ENCODE measurements at places on chromosomes 7 and 10.

GRCh38 chr10:102167861-102168260, 15.7 kb downstream of the NOLC1 start:
- no peak for DNase-seq

DNA sequence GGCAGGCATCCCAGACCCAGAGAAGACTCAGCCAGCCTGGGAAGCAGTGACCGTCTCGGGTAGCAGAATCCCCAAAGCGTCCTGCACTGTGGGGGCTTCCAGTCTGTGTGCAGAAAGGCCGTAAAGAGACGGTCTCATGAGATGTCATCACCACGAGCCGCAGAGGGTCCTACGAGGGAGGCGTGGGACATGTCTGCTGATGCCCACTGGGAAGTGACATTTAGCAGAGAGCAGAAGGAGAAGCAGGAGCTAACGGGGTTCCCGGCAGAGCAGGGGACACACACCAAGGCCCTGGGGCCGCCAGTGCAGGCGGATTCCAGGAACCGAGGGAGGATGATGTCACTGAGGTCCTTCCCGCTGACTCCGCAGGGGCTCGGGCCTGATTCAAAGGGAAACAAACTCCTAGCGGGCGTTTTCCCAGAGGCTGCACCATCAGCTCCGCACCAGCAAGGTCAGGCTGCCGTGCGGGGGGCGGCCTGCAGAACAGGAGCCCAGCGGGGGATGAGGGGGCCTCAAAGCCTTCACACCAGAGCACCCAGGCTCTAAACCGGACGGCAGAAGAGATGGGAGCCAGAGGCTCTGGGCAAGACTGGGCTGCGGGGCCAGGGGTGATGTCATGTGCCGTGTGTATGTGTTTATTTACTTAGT, 85.4 kb upstream of the PDGFA start:
- DNase-seq, result no peak

DNA sequence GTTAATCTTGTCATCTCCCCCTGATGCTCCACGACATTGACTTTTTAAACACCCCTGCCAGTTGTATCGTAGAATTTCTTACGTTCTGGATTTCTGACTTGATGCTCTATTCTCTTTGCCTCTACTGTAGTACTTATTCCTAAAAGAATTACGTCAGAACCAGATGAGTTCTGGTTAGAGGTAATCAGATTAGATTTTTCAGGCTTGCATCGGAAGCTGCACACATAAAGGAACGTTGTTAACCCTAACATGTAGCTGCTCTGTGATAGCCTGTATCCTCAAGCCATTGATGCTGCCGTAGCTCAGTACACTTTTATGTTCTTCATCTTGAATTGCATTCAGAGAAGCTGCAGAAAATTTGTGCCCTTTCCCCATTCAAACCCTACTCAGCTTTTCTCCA, 26.3 kb upstream of the TMEM236 start:
- no peak for DNase-seq

GRCh38 chr7:26584326-26584725, 280.1 kb downstream of the SKAP2 start:
- DNase-seq, result no peak

GRCh38 chr10:90136731-90137316, 435.4 kb downstream of the KIF20B start:
- DNase-seq, result no peak

DNA sequence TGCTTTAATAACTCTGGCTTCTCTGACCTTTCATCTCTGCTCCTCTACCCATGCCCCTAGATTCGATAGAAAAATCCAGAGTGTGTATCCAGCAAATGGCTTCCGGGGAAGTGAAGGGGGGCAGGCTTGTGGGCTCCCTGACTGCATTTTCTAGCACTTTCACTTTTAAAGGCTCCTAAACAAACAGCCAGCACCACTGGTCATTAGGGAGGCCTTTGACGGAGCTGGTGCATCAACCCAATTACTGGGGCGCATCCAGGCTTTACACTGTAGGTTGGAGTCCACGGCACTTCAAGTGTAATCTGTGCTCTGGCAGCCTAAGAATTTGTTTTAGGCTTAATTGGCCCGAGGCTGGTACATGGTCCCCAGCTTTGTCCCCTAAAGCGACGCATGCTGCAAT, 291.9 kb downstream of the GFRA1 start:
- DNase-seq, result no peak

DNA sequence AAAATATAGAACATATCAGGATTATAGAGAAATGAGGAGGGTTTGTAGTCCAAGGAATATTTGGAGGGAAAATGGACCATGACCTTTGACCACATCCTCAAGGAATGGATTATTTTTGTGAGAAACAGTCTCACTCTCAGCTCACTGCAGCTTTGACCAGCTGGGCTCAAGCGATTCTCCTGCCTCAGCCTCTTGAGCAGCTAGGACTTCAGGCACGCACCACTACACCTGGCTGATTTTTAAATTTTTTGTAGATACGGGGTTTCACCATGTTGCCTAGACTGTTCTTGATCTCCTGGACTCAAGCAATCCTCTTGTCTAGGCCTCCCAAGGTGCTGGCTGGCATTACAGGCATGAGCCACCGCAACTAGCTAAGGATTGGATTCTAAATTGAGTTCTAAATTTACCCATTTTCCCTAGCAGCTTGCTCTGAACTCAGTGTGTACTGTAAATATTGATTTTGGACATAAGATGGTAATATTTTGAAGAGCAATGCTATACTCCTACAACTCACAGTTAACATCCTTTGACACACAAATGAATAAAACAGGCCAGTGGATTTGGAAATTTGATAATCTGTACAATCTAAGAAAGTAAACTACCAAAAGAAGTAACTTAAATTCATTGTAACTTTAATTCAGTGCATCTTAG, 73.8 kb downstream of the TET1 start:
- DNase-seq, result no peak

- DNase-seq, result no peak
These were observed 18.8 kb upstream of the LIPM start for GRCh38 chr10:88783724-88784123.

GRCh38 chr7:131843898-131844331, 287.5 kb upstream of the PODXL start:
- DNase-seq, result no peak

DNA sequence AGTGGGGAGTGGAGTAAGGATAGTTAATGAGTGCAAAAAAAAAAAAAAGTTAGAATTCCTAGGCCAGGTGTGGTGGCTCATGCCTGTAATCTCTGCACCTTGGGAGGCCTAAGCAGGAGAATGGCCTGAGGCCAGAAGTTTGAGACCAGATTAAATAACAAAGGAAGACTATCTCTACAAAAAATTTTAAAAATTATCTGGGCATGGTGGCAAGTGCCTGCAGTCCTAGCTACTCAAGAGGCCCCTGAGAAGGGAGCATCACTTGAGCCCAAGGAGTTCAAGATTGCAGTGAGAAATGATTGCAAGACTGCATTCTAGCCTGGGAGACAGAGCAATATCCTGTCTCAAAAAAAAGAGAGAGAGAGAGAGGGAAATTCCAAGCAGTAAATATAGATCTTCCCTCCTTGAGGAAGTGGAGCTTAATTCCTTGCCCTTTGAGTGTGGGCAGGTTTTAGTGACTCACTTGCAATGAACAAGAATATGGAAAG, 19.5 kb upstream of the CSTF2T start:
- no peak for DNase-seq

GRCh38 chr7:100089458-100090196, 858 bp downstream of the COPS6 start:
- DNase-seq, result no peak

- DNase-seq, result no peak
These were observed 80.4 kb upstream of the PDE1C start for GRCh38 chr7:32150589-32150988.

DNA sequence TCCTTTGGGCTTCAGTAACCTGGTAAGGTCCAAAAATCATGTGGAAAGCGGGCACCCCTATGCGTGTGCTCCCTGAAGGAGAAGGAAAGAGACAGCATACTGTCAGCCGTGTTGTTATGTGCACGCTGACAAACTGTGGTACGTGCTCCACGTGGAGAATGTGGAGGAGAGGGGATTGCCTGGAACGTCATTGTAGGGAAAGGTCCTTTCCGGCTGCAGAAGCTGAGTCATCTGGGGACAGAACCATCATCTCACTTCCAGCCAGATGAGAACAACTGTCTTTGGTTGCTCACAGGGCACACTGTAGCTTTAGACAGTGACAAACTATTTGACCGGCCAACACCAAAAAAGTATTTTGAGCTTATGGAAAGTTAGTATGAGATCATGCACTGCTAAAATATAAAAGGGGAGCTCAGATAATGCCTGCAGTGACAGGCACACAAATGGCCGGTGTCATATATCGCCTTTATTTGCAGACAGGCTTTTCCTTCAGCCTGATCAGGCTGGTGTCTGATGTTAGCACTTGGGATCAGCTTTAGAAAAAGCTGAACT, 38.8 kb upstream of the GRB10 start:
- no peak for DNase-seq

- DNase-seq, result no peak
These were observed 46.1 kb downstream of the EPHB4 start for GRCh38 chr7:100781255-100781654.

DNA sequence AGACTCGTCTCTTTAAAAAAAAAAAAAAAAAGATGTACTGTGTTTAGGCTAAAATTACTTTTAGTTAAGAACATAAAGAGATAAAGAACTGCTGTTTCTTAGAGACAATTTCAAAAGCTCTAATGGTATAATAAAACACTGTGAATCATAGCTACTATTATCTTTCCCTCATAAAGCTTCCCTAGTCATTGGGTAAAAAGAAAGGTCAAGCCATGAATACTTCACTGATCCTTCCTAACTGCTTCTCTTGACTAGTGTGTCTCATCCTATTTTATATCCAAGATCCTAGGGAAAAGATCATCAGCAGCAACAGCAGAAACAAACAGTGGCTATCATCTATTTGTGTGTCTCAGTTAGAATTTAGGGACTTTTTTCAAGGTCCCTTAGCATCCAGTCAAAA, 10.5 kb downstream of the YME1L1 start:
- DNase-seq, result no peak

- no peak for DNase-seq
These were observed 274.0 kb upstream of the GLI3 start for GRCh38 chr7:42511027-42511426.

DNA sequence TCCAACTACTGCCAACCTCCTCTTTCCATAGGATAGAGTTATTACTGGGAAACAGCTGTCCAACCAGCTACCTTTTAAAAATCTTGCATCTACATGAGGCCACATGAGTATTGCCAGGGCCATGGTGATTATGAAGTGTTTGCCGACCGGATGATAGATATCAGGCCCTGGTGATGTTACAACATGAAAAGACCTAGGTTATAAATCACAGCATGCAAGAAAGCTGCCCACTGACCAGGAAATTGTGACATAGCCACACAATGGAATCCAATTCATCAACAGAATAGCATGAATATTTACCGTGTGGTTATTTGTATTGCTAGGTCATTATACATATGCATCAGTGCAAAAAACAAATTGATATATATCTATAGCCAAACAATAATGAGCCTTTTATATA, 517.0 kb downstream of the INHBA start:
- no peak for DNase-seq

GRCh38 chr10:46522295-46523118, 34.0 kb downstream of the GPRIN2 start:
- no peak for DNase-seq

- DNase-seq, result no peak
These were observed 6.9 kb downstream of the KLF6 start for GRCh38 chr10:3777981-3778691.

DNA sequence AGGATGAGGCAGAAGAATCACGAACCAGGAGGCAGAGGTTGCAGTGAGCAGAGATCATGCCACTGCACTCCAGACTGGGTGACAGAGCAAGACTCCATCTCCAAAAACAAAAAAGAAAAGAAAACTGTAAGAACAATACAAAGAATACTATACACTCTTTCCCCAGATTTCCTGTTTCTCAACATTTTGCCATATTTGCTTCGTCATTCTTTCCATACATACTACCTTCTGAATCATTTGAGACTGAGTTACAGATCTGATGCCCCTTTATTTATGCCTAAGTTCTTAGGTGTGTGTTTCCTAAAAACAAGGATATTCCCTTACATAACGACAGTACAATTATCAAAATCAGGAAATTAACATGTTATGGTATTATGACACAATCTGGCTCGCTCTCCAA, 168.4 kb upstream of the CELF2 start:
- DNase-seq, result no peak

- no peak for DNase-seq
These were observed 45.4 kb downstream of the NAMPT start for GRCh38 chr7:106239406-106239805.

- DNase-seq, result no peak
These were observed 51.3 kb downstream of the POLL start for GRCh38 chr10:101536800-101537199.

DNA sequence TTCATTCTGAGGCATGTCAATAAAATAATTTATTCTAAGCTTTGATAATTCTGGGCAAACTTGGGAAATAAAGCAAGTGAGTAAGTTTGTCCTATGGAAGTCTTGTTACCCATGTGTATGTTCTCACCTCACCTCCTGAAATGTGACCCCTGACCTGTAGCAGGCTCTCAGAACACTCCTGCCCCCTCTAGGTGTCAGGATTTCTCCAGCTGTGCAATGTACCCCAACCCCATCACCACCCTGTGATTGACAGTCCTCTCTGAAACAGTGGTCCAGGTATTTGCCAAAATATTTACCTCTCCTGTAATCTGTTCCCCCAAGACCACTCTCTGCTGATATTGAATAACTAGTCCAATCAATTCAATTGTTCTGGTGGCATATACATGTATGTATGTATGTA, 122.6 kb upstream of the PTER start:
- DNase-seq, result no peak

GRCh38 chr7:84258628-84259027, 64.0 kb upstream of the SEMA3A start:
- DNase-seq, result no peak

- DNase-seq, result no peak
These were observed 310.7 kb downstream of the WDR37 start for GRCh38 chr10:1366811-1367425.

- DNase-seq, result no peak
These were observed 40.2 kb upstream of the MYL10 start for GRCh38 chr7:101669307-101669706.

DNA sequence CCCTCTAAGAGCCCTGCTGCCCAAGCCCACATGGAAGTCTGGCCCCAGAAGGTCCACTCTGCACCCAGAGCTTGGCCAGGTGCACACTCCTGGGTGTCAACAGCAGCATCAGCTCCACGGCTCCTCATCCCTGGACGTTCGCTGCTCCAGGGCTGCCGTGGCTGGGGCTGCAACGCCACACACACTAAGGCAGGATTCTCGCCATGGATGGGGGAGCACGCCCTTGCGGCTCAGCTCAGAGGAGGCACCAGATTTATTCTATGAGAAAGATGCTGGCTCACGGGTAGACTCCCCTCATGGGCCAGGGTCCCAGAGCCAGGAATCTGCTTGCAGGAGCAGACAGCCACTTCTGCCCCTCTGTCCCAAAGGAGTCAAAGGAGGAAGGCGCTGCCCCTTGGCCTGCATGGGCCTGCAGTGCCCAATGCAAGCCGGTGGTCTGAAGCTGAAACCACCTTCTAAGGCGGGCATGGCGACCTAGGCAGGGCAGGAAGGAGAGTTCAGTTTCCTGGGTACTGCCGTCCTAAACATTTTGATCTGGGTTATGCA, 42.1 kb downstream of the CFAP46 start:
- no peak for DNase-seq

- no peak for DNase-seq
These were observed 1.1 kb upstream of the HDAC9 start for GRCh38 chr7:18494406-18494805.

GRCh38 chr10:68735119-68735518, 14.1 kb downstream of the CCAR1 start:
- no peak for DNase-seq
